Muscle of leg (tissue), 16 donors: ENCODE measurements at places on chromosomes 5 and 9. TPM values are rescaled to one million over a fixed set of nuclear protein-coding genes. Genes with fewer than 3 reads are reported as not detected.
A peak's percentile ranks its signal among the peaks of the same experiment; 100 is the strongest.

PPP2CA gene
- 55.3 TPM for total RNA-seq

GRCh38 chr5:35854248-35854647, 2.4 kb upstream of the IL7R start:
- no peaks in the 10 kb centered on the region for H3K27me3 ChIP-seq
- H3K27ac ChIP-seq, result no peak overlapping the region
- no peak overlapping the region for H3K4me3 ChIP-seq
- peaks cover 6% of the 10 kb centered on the region for H3K4me1 ChIP-seq
- H3K36me3 ChIP-seq, result no peaks in the 10 kb centered on the region

ZDHHC11B gene
- total RNA-seq, result 3.8 TPM

CD72 gene
- 1.6 TPM for total RNA-seq

DNA sequence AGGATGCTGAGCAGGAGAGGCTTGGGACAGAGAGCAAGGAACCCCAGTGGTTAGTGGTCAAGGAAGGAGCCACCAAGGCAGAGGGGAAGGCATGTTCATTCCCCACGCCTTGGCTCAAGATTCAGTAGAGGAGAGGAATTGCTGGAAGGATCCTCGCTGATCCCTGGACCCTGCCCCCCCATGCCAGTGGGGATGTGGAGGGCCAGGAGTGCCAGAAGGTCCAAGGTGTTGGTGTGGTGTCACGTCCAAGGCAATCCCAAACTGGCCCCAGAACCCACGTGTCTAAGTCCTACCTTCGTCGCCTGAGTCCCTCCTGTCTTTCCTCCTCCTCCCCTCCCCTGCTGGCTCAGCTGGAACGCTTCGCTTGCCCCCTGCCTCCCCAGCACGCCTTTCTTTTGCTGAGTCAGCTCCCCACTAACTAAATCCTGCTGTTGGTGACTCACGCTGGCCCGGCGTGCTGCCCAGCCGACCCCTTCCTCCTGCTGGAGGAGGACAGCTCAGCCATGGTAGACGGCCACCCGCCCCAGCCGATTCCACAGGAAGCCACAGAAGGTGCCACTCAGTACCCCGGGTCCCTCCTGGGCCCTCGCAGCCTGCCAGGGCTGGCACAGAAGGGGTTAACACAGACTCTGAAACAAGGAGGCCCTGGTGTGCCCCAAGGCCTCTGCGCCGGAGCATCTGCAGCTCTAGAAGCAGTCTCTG, 37.6 kb upstream of the ORM1 start:
- peak; percentile 91 for DNase-seq
- H3K27ac ChIP-seq, result no peak overlapping the region
- peaks cover 62% of the 10 kb centered on the region for H3K4me1 ChIP-seq
- H3K27me3 ChIP-seq, result no peaks in the 10 kb centered on the region
- H3K36me3 ChIP-seq, result peaks cover 38% of the 10 kb centered on the region

DNA sequence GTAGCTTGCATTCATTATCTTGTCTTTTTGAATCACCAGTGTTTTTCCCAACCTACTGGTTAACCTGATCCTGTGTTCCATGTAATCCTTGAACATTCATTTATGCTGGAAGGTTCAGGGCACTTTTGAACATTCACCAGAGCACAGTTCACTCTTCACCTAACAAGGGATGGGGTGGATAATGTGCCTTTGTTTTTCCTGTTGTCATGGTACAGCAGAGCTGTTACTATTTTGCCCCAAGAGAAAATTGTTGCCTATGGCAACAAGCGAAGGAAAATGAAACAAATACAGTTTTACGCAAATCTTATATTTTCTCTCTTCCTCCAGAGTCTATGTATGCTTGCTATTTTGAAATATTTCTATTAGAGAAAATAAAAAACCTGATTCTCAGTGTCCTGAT, 60.3 kb upstream of the RIOK2 start:
- peaks cover 3% of the 10 kb centered on the region for H3K4me1 ChIP-seq
- H3K27me3 ChIP-seq, result no peaks in the 10 kb centered on the region
- H3K4me3 ChIP-seq, result no peak overlapping the region
- peak overlapping the region; percentile 90 for H3K27ac ChIP-seq
- H3K36me3 ChIP-seq, result no peaks in the 10 kb centered on the region
- peak; percentile 96 for DNase-seq

- peaks cover 2% of the 10 kb centered on the region for H3K27me3 ChIP-seq
- H3K27ac ChIP-seq, result no peak overlapping the region
- H3K4me1 ChIP-seq, result no peaks in the 10 kb centered on the region
- no peak overlapping the region for H3K4me3 ChIP-seq
- no peak for DNase-seq
These were observed 12.0 kb upstream of the ARSB start for GRCh38 chr5:78997090-78997489.

PCDHGA2 gene
- total RNA-seq, result 1.6 TPM

PELO gene
- 17.0 TPM for total RNA-seq

- no peaks in the 10 kb centered on the region for H3K4me1 ChIP-seq
- peak; percentile 32 for DNase-seq
- no peak overlapping the region for H3K4me3 ChIP-seq
- no peaks in the 10 kb centered on the region for H3K36me3 ChIP-seq
- H3K27ac ChIP-seq, result no peak overlapping the region
These were observed 104.1 kb upstream of the BASP1 start for GRCh38 chr5:17113174-17113958.

FOXD4L3 gene
- not detected for total RNA-seq

- no peaks in the 10 kb centered on the region for H3K4me1 ChIP-seq
- DNase-seq, result peak; percentile 63
- no peak overlapping the region for H3K27ac ChIP-seq
- no peak overlapping the region for H3K4me3 ChIP-seq
- no peaks in the 10 kb centered on the region for H3K36me3 ChIP-seq
- H3K27me3 ChIP-seq, result no peaks in the 10 kb centered on the region
These were observed 40.8 kb downstream of the SHC3 start for GRCh38 chr9:89137542-89138462.

CERT1 gene
- 19.6 TPM for total RNA-seq

- peaks cover 9% of the 10 kb centered on the region for H3K27me3 ChIP-seq
- H3K4me1 ChIP-seq, result peaks cover 19% of the 10 kb centered on the region
- no peaks in the 10 kb centered on the region for H3K36me3 ChIP-seq
- H3K4me3 ChIP-seq, result no peak overlapping the region
- H3K27ac ChIP-seq, result no peak overlapping the region
These were observed 31.0 kb upstream of the GABRP start for GRCh38 chr5:170752257-170753215.

DNA sequence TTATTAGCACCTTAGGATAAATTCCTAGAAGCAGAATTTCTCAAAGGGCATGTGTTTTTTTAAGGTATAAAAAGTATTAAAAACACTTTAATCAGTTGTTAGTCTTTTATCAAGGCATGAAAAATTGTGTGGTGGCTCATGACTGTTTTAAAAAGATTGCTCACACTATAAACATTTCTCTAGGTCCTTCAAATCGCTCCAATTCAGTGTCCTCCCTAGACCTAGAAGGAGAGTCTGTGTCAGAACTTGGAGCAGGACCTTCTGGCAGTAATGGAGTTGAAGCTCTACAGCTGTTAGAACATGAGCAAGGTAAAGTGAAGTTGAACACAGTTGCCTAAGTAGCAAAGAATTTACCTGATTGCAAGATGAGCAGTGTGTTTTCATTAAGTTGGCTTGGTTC, 62.0 kb downstream of the GAPVD1 start:
- no peak overlapping the region for H3K27ac ChIP-seq
- DNase-seq, result no peak
- H3K4me1 ChIP-seq, result no peaks in the 10 kb centered on the region
- H3K36me3 ChIP-seq, result peaks cover 6% of the 10 kb centered on the region

- H3K27ac ChIP-seq, result no peak overlapping the region
- no peaks in the 10 kb centered on the region for H3K36me3 ChIP-seq
- peaks cover 9% of the 10 kb centered on the region for H3K4me1 ChIP-seq
- no peak for DNase-seq
- no peak overlapping the region for H3K4me3 ChIP-seq
- H3K27me3 ChIP-seq, result no peaks in the 10 kb centered on the region
These were observed 27.6 kb downstream of the CYSTM1 start for GRCh38 chr5:140202610-140203009.

PCDHA1 gene
- total RNA-seq, result 0.04 TPM

GRCh38 chr5:75707911-75708509, 9.2 kb downstream of the POC5 start:
- H3K27ac ChIP-seq, result no peak overlapping the region
- H3K4me1 ChIP-seq, result no peaks in the 10 kb centered on the region
- H3K4me3 ChIP-seq, result no peak overlapping the region
- H3K36me3 ChIP-seq, result peaks cover 13% of the 10 kb centered on the region
- DNase-seq, result no peak

DNA sequence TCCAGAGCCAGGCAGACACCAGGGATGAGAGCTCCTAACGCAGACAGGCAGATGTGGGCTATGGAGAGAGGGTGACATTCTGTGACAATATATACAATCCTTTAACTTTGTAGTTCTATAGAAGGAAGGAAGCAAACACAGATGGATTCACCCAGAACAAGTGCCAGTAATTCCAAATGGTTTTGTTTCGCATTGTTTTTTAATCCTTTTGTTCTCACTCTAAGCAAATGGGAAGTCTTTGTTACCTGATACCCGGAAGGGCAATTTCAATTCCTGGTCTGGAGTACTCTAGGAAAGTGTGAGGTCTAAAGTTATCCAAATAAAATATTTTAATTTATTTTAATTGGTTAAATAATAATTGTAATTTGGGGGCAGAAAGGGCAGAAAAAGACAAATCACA, 2.5 kb downstream of the FRMD3 start:
- H3K4me1 ChIP-seq, result peaks cover 24% of the 10 kb centered on the region
- DNase-seq, result peak; percentile 35
- no peak overlapping the region for H3K27ac ChIP-seq
- H3K4me3 ChIP-seq, result no peak overlapping the region

GRCh38 chr5:91690921-91691320, 307.8 kb upstream of the ARRDC3 start:
- no peaks in the 10 kb centered on the region for H3K36me3 ChIP-seq
- H3K27me3 ChIP-seq, result no peaks in the 10 kb centered on the region
- H3K27ac ChIP-seq, result no peak overlapping the region
- no peak for DNase-seq
- no peaks in the 10 kb centered on the region for H3K4me1 ChIP-seq

DNA sequence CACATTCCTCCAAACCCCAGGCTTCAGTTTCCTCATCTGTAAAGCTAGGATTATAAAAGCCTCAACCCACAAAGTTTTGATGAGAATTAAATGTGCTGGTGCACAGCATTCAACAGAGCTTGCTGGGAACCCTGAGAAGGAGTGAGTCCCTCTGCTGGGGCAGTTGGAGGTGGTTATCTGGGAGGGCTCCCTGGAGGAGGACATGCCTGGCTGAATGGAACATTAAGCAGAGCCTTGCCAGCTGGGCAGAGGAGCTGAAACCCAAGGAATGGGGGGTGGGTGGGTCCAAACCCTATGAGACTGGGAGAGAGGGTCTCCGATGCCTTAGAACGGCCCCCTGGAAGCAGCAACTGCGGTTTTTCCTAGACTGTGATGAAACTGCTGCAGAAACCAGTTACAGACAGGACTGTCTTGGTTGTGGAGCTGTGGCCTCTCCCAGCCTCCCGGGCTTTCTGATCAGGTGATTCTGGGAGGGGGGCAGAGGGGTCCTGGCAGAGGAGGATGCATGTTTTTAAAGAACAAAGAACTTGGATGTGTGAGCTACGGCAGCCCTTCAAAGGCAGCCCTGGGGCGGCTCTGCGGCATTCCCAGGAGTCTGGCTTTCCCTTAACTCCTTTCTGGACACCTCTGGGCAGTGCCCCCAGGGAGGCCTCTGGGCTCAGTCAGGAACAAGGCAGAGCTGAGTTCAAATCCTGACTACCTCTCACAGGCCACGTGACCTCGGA, 20.8 kb downstream of the FIBCD1 start:
- H3K27ac ChIP-seq, result no peak overlapping the region
- H3K4me3 ChIP-seq, result no peak overlapping the region
- peaks cover 64% of the 10 kb centered on the region for H3K27me3 ChIP-seq
- H3K4me1 ChIP-seq, result peaks cover 36% of the 10 kb centered on the region
- DNase-seq, result no peak
- H3K36me3 ChIP-seq, result no peaks in the 10 kb centered on the region

CACFD1 gene
- total RNA-seq, result 11.1 TPM

- H3K27ac ChIP-seq, result no peak overlapping the region
- H3K27me3 ChIP-seq, result no peaks in the 10 kb centered on the region
- DNase-seq, result no peak
- peaks cover 7% of the 10 kb centered on the region for H3K4me1 ChIP-seq
These were observed 131.1 kb upstream of the ZNF462 start for GRCh38 chr9:106731910-106732309.

GRCh38 chr9:4596165-4596922, 65.8 kb upstream of the PLPP6 start:
- H3K36me3 ChIP-seq, result no peaks in the 10 kb centered on the region
- no peak for DNase-seq
- H3K27ac ChIP-seq, result peak overlapping the region; percentile 35
- H3K4me3 ChIP-seq, result no peak overlapping the region
- H3K27me3 ChIP-seq, result no peaks in the 10 kb centered on the region

DNA sequence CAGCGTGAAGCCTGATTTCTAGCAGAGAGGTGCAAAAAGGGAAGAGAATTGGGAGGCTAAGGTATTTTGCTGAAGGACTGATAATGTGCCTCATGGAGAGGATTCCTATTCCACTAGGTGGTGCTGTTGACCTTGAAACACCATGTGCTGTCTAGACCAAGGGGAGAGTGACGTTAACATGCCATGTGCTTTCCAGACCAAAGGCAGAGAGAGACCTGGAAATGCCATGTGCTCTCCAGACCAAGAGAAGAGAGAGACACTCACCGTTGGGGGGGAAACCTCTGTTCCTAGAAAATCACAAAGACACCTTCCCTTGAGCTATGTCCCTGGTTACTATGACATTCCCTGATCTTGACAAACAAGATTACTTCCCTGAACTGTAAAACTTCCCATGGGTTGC, 286.0 kb upstream of the TUSC1 start:
- no peaks in the 10 kb centered on the region for H3K4me1 ChIP-seq
- DNase-seq, result peak; percentile 32
- H3K36me3 ChIP-seq, result no peaks in the 10 kb centered on the region
- no peaks in the 10 kb centered on the region for H3K27me3 ChIP-seq
- no peak overlapping the region for H3K4me3 ChIP-seq
- no peak overlapping the region for H3K27ac ChIP-seq

GRCh38 chr9:121503444-121503843, 3.8 kb upstream of the GGTA1 start:
- peaks cover 32% of the 10 kb centered on the region for H3K4me1 ChIP-seq
- peak; percentile 76 for DNase-seq

- H3K4me3 ChIP-seq, result no peak overlapping the region
- H3K27ac ChIP-seq, result no peak overlapping the region
- no peaks in the 10 kb centered on the region for H3K36me3 ChIP-seq
- DNase-seq, result no peak
These were observed 78.5 kb downstream of the ZNF618 start for GRCh38 chr9:113954591-113954990.

- no peak for DNase-seq
- H3K36me3 ChIP-seq, result peaks cover 2% of the 10 kb centered on the region
- H3K4me1 ChIP-seq, result no peaks in the 10 kb centered on the region
- no peaks in the 10 kb centered on the region for H3K27me3 ChIP-seq
- H3K4me3 ChIP-seq, result no peak overlapping the region
These were observed 15.9 kb downstream of the PLPP1 start for GRCh38 chr5:55518831-55519390.

- H3K4me1 ChIP-seq, result no peaks in the 10 kb centered on the region
- H3K27me3 ChIP-seq, result no peaks in the 10 kb centered on the region
- no peaks in the 10 kb centered on the region for H3K36me3 ChIP-seq
- DNase-seq, result no peak
- no peak overlapping the region for H3K4me3 ChIP-seq
These were observed 50.5 kb upstream of the PALM2AKAP2 start for GRCh38 chr9:109729513-109729912.

NR6A1 gene
- 0.58 TPM for total RNA-seq

HMMR gene
- total RNA-seq, result 10.8 TPM
